ENCODE measurements at places on chromosomes 1 and 21.

- DNase-seq = no peak
These were observed 9.4 kb upstream of the UBR4 start for GRCh38 chr1:19219451-19219850.

DNA sequence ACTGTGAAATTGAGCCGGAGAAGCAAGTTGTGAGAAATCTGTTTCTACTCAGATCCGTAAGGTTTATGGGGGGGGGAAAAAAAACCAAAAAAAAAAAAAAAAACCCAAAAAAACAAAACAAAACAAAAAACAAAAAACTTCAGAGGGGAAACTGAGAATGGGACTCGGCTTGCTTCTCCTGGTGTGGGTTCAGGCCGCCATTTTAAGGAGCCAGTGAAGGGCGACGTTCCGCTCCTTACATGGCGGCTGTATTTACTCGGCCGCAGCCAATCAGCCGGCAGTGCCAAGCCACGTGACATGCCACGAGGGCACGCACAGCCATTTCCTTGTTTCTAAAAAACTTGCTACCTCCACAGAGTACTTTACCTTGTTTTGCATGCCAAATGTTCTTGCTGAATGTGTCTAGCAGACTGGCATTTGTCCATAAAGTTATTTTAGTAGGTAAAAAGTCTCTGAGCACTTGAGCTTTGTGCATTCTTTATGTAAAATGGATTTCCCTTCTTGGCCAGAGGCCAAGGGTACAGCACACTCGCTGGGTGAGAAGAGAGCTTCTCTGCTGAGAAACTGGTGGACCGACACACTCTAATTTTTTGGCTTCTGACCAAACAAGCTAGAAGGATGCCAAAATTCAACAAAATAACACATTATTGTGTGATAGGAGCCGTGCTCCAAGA lies 101.8 kb downstream of the NFIA start:
- DNase-seq = no peak

DNA sequence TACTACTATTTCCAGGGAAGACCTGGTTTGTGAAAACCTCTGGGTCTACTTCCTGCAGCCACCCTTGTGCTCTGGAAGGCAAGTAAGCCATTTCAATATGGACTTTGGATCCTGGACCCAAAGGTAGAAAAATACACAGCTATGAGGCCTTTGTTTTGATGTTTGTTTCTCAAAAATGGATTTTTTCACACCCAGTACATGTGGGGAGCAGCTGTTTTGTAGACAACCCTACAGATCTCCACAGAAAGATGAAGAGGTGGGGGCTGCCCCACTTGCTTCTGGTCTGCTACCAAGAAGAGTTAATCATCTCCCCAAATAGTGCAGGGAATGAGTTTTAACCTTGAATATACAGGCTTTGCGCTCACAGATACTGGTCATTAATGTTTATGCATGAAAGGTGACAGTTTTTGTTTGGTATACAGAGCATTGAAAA lies 29.2 kb downstream of the ZNF281 start:
- no peak for DNase-seq

- no peak for DNase-seq
These were observed 28.8 kb upstream of the DIPK1A start for GRCh38 chr1:92989936-92990583.

DNA sequence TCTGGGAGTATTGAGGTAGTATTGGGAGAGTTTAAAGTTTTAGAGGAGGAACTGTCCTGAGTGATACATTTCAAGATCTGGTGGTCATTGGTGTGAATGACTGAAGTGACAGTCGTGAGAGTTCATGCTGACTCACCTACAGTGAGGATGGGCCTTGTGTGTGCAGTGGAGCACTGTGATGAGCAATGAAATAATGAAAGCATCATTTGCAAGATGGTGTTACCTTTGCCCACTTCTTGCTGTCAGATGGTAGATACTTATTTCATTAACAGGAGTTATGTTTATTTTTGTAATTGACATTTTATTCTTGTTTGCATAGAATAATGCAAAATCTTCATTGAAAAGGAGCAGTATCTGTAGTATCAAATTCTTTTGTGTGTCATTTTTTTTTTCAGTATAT lies 29.0 kb downstream of the POU2F1 start:
- DNase-seq = no peak

GRCh38 chr21:38123626-38124025 lies 133.2 kb upstream of the KCNJ15 start:
- no peak for DNase-seq

DNA sequence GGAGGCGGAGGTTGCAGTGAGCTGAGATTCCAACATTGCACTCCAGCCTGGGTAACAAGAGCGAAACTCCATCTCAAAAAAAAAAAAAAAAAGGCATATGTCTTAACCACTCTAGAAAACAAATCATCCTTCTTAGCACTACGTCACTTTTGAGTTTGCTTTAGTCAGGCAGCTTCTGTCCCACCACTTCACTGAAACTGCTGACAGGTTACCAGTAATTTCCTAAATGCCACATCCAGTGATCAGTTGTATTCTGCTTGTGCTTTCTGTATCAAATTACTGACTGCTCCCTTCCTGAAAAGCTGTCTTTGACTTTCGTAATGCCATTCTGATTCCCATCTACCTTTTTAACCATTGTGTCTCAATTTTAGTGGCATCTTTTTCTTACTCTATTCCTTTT lies 21.7 kb downstream of the RCOR3 start:
- DNase-seq = no peak

DNA sequence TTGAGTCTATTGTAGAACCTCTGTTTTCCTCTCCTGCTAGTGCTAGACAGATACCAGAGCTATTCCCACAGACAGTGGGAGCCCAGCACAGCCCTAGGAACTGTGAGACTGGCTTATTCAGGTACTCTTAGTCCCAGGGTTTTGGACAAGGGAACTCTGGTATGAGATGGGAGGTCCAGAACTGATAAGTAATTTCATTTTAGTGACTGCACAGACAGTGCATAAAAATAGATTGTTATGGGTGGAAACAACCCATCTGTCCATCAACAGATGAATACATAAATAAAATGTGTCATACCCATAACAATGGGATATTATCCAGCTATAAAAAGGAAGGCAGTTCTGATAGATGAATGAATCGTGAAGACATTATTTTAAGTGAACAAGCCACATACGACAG lies 9.0 kb downstream of the EPS8L3 start:
- no peak for DNase-seq

DNA sequence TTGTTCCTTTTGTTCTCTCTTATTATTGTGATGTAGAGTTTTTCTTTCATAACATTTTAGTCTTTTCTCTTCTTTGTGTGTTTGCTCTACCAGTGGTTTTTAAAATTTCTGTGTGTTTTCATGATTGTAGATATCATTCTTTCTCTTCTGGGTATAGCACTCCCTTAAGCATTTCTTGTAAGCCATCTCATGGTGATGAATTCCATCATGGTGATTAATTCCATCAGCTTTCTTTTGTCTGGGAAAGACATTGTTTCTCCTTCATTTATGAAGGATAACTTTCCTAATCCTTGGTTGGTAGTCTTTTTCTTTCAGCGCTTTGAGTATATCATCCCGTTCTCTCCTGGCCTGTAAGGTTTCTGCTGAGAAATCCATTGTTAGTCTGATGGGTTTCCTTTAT lies 22.7 kb downstream of the CD55 start:
- DNase-seq = no peak

GRCh38 chr1:7745783-7746182 lies 25.3 kb upstream of the VAMP3 start:
- DNase-seq = peak; percentile 58

DNA sequence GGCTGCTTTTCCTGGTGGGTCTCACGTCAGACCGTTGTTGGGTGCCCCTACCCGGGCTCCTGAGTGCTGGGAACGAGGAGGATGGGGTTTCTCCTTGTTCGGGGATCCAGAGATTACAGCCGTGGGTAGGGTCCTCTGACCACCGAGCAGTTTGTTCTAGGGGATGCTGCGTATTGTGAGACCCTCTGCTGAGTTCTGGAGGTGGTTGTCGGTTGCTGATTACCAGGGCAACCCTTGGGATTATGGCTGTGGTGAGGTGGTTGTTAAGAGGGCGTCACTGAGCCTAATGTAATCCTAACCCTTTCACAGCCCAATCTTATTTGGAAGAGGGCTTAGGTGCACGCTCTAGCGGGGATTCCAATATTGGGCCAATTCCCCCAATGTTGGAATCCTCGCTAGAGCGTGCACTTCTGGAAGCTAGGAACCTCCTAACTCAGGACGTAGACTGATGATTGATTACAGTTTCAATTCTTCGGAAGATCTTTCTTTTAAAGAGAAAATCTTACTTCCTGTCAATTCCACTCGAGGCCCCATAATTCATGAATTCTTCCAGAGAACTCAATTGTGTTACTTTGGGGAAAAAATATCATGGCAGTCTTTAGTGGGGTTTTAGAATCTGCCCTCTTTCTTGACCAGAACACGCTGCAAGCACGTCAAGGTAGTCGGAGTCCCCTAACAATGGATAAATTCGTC lies 483 bp downstream of the TCEANC2 start:
- DNase-seq = no peak

DNA sequence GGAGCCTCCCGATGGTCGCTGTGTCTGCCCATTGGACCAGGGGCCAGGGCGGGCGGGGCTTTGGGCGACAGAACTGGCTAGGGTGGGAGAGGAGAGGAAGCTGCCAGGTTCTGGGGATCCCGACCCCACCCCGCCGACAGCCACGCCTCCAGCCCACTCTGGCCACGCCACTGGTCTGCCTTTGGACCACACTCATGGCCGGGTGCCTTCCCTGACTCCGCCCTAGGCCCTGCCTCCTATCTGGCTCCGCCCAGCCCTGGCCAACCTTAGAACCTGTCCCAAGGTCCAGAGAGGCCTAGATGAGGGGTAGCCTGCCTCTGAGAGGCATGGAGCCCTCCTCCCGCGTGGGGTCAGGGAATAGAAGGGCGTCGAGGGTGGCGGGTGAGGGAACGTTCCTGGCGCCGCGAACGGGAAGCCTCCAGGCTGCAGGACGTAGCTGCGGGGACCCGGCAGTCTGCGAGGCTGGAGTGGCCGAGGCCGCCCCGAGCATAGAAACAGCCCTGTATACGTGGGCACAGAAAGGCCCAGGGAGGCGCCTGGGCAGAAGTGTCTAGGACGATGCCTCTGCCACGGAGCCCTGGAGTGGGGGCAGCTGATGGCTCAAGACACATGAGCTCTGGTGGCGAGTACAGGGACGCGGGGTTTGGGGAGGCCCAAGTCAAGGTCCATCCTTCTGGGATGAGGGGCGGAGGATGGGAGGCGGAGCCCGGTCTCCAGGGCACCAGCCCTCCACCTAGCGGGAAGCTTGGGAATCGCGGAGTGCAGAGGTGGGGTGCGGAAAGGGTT lies 11.5 kb upstream of the COL16A1 start:
- DNase-seq = no peak

DNA sequence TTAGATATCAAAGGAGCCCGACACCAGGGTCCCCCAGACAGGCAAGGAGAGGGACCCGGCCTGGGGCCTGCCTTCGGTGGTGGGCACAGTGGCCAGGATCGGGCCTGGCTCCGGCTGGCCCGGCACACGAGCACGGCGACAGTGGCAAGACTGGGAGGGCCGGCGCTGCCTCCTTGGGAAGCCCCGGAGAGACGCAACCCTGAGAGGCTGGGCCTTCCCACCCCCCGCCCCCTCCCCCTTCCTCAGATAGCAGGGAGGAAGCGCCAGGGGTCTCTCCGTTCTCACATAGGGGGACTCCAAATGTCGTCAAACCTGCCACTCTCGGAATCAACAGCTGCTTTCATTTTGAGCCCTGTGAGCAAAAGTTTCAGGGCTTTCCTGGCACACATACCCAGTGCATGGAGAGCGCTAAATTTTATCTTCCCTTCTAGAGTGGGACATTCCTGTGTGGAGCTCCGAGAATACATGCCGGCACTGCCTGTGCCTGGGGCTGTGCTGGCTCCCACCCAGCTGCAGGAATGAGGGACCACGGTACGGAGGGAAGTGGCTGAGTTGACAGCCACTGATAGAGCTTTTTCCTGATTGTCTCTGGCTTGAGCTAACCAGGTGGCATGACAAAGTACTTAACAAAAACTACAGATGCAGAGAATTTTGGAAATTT lies 62.4 kb downstream of the CD247 start:
- DNase-seq = no peak

DNA sequence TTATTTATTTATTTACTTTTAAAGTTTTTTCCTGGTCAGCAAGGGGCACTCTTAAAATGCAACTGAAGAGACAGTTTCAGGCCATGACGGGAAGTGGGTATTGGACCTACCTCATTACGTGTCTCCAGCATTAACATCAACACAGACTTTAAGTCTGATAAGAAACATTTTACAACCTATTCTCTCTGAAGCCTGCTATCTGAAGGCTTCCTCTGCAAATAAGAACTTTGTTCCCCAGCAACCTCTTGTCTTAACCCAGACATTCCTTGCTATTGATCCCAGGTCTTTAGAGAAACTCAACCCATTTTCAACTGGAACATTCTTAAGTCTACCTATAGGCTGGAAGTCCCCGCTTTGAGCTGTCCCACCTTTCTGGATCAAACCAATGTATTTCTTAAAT lies 258.3 kb upstream of the TMPRSS15 start:
- no peak for DNase-seq

- DNase-seq = no peak
These were observed at the start of gene SLC1A7 for GRCh38 chr1:53142226-53142853. Gene SLC1A7 (minus strand): TSS chr1:53142638. CDS start chr1:53142449, 189 bp downstream.

- DNase-seq = no peak
These were observed 33.4 kb upstream of the PTPRC start for GRCh38 chr1:198605406-198605805.

DNA sequence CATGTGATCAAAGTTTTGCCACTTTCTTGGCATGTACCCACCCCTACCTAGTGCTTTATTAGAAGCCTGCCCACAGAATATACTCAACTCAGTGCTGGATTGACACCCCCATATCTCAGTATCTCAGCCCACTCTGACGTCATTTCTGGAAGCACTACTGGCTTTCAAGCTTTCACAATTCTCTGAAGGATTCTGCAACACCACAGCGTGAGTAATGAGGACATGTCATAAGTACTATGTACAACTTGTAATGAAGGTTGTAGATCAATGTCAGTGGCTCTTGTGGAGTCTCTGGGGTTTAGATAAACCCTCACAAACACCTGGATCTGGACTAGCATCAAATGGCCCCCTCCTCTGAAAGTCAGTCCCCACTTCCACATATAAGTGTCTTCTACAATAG lies 57.2 kb downstream of the TNFSF4 start:
- no peak for DNase-seq

GRCh38 chr1:180595966-180596365 lies 35.9 kb upstream of the XPR1 start:
- DNase-seq = no peak

- DNase-seq = no peak
These were observed 281.4 kb downstream of the HHIPL2 start for GRCh38 chr1:222266223-222267196.

GRCh38 chr1:54403808-54404261 lies 2.4 kb downstream of the SSBP3 start:
- no peak for DNase-seq

- no peak for DNase-seq
These were observed 6.2 kb downstream of the FH start for GRCh38 chr1:241513378-241513777.

- no peak for DNase-seq
These were observed 124.3 kb downstream of the RERE start for GRCh38 chr1:8693107-8693506.
